ENCODE measurements at places on chromosomes 16 and 17.
A peak's percentile ranks its signal among the peaks of the same experiment; 100 is the strongest.

GRCh38 chr17:31428111-31428510 is 36.6 kb downstream of the RAB11FIP4 start:
- no peak for DNase-seq

DNA sequence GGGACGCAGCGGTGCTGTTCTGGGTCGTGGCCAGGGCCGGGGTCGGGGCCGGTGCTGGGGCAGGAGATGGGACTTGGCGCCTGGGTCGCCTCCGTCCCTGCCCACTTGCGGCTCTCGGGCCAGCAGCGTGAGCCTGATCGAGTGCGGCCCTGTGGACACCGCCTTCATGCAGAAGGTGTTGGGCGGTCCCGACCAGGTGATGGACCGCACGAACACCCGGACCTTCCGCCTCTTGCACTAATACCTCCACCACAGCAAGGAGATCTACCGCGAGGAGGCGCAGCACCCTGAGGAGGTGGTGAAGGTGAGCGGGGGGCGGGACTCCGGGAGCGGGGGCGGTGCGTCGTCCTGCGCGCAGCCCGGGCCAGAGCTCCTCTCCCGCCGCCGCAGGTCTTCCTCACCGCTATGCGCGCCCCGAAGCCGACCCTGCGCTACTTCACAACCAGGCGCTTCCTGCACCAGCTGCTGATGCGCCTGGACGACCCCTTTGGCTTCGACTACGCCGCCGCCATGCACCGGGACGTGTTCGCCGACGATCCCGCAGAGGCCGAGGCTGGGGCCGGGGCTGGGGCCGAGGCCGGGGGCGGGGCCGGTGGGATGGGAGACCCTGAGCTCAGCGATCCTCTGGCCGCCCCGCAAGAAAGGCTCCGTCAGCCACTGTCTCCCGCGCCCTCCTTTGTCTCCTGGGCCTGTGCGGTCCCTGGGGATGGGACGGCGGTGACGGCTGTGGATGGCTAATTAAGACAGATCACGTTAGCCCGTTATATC is 4.5 kb upstream of the HSD17B1 start:
- peak; percentile 85 for DNase-seq

DNA sequence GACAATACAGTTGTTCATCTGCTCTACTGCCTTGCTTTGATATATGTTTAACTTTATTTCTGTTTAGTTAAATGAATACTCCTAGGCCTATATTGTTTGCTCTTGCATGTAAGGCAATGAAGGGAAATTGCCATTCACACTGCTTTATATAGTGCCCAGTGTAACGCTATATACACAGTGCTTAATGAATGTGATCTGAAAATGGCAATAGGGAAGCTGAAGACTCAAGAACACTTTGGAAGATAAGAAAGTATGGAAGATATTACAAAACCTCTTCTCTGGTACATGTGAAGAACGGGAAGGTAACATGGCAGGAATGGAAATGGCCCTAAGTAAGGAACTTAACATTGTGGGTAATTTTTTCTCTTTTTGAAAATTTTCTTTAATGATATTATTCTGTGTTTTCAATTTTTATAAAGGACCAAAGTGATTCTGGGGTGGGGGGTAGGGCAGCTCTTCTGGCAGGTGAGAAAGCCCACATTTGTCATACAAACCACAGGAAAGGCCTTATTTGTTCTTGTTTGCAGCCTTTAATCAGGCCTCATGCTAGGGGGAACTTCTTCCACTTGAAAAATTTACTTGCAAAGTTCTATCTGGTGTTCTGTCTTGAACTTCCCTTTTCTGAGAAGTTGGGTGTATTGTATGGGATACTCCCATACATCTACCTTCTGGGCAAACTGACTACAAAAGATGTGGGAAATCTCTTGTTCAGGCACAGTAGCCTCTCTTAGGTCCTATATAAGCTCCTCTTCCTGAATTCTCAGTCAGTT is 100.8 kb upstream of the CORO6 start:
- DNase-seq, result no peak

GRCh38 chr17:40000161-40000560 is 15.1 kb upstream of the CSF3 start:
- DNase-seq, result no peak

- no peak for DNase-seq
Measured at GRCh38 chr16:22843856-22844255, 29.9 kb downstream of the HS3ST2 start.

DNA sequence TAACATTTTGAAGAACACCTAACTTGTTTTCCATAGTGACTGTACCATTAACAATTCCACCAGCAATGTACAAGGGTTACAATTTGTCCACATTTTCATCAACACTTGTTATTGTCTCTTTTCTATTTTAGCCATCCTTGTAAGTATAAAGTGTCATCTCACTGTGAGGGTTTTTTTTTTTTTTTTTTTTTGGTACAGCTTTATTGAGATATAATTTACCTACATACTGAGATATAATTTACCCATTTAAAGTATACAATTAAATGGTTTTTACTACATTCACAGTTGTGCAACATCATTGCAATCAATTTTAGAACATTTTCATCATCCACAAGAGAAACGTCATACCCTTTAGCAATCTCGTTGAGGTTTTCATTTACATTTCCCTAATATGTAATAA is 17.9 kb upstream of the TMIGD1 start:
- no peak for DNase-seq

DNA sequence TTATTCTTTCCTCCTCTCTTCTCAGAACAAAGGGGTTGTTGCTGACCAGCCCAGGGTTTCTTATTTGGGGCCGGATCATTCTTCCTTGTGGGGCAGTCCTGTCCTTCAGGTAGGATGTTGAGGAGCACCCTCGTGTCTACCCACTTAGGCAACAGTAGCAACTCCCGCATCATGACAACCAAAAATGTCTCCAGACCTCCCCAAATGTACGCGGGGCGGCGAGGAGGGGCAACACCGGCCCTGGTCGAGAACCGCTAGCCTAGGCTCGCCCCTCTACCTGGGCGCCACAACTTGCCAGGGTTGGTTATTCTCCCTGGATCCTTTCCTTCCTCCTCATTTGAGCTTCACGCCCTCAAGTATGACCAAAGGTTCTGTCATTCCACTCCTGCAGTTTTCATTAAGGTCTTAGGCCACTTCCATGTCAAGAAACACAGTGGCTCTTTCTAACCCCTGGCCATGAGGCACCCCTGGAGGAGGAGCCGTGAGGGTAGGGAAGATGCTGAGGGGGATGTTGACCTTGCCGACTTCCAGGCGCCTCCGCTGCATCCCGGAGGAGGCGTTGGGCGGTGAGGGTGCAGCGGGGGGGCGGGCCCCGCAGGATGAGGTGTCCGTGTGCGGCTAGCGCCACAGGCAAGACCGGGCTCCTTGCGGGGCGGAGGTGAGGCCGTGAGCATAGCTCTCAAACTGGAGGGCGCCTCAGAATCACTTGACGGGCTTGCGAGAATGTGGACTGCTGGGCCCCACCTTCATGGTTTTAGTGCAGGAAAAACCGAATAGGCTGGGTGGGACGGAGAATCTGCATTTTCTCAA is 712 bp upstream of the SPECC1 start:
- DNase-seq, result peak; percentile 35

DNA sequence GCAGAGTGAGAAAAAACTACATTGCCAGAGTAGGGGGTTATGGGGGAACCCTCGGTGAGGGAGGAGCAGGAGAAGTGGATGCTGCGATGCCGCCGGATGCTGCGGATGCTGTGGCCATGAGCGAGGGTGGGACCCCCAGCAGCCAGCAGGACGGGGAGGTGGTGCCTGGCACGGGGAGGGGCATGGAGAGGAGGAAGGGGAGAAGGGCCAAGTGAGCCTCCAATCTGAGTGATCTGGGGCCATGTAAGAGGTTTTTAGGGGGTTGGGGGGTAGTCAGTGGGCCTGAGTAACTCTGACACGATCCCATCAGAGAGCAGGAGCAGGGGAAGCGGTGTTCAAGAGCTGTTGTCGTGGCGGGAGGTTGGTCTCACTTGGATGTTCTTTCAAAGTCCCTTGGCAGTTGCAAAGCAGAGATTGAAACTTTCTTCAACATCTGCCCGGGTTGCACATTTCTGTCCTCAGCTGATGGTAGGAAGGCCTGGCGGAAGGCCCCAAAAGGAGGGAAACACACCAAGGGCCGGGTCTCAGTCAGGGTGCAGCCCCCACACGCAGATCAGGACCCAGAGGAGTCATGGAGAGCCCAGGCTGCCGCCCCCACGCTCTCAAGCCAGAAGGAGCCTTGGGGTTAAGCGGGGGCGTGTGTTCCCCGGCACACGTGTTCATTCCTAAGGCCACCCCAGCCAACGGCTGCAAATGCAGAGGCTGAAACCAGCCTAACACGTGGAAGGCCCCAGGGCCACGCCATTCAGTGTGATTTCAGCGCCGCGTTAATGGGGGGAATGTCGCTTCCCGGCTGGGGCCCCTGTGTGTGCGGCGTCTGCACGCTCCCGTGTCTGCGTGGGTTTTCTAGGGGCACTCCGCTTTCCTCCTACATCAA is 81.7 kb downstream of the ZDHHC7 start:
- DNase-seq, result no peak

DNA sequence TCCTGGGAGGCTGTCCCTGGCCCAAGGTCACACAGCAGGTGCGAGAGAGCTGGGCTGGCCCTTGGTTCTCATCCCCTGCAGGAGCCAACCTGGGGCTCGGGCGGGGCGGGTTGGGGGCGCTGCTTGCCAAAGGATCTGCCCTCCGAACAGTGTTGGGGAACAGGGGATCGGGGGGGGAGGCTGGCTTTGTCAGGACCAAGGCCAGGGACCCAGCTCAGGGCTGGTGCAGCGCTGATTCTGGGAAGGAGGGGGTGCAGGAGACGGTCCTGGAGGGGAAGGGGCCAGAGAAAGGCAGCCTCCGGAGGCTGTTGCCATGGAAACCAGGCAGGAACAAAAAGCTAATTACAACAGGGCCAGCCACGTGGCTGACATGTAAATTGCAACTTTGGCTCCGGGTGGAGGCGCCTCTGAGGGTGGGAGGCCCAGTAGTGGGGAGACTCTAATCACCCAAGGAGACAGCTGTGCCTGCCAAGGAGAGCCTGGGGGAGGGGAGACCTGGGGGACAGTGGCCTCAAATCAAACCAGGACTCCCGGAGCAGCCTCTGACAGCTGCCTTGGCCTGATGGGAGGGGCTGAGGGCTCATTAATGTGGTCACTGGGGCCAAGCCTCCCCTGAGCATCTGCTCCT is 1.3 kb downstream of the TUBB3 start:
- DNase-seq, result no peak

DNA sequence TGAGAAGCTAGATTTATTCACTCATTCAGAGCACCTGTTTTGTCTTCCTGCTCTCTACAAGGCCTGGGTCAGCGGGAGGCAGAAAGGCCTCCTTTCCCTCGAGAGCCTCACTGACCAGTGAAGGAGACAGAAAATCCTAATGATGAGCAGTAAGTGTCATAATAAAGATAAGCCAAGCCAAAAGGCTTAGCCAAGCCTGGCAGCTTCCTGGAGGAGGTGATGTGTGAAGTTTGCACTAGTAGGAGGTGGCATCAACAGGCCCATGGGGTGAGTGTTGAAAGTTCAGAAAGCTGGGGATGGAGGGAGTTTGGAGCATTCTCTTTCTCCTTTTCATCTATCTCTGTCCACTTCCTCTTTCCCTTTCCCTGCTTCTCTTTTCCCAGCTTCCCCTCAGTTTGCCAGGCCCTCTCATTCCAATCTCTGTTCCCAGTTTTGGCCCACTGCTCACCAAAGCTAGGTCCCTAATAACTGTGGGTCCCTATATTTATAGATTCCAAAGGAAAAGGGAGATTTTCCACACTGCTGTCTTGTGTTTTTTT is 16.5 kb upstream of the SPNS3 start:
- no peak for DNase-seq

GRCh38 chr17:55005520-55005919 is 37.0 kb downstream of the STXBP4 start:
- no peak for DNase-seq

- no peak for DNase-seq
Measured at GRCh38 chr16:55815320-55815719, 17.6 kb downstream of the CES1 start.

- no peak for DNase-seq
Measured at GRCh38 chr16:939941-940340, 30.8 kb downstream of the LMF1 start.

DNA sequence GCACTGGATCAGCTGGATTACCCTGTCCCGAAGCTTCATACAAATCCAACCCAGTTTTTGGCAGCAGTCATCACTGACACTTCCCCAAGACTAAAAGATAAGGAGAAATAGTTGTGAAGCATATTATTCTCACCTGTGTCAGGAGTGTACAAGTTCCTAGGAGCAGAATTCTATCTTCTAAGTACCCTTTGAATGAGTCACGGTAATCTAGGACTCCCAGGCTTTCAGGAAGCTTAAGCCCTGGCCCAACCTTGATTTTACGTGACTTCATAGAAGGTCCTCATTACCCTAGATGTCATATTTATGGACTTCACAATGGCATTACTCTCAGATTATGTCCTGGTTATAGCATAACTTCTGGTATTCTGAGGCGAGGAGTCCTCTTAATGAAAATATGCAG is 31.9 kb downstream of the CYB561 start:
- DNase-seq, result no peak

GRCh38 chr16:10026593-10026992 is 155.6 kb downstream of the GRIN2A start:
- DNase-seq, result no peak

- DNase-seq, result no peak
Measured at GRCh38 chr17:8324132-8324531, 14.1 kb downstream of the ARHGEF15 start.

DNA sequence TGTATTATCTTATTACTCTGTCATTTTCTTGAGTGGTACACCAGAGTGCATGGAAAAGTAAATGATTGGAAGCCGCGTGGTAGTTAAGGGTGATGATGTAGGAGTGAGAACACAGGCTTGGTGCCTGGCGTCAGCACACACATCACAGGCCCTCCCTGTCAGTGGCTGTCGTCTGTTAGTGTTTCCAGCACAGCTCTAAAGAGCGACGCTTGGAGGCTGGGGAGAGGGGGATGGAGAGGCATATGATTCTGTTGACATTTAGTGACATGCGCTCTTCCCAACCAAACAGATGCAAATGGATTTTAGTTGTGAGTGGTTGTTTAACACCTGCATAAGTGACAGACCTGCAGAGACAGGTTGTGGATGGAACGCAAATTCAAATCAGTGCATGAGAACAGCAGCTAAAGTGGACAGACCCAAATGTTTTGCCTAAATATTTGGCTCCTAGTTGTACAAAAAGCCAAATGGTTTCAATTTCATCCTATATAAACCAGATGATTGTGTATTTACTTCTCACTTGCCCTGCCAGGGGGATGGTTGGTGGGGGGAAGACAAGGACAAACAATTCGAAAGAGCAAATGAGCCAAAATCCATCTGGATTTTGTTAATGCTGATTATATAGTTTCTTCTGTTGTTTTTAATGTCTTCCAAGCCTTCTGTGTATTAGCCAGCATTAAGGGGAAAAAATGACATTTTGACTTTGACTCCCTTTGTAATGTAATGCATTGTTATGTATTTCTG is 222.3 kb downstream of the WWOX start:
- DNase-seq, result no peak

All from right lobe of liver (tissue), 6 donors.